Glutamatergic neuron (in vitro differentiated cells): ENCODE measurements at places on chromosomes 16 and 17. TPM values are rescaled to one million over a fixed set of nuclear protein-coding genes. Genes with fewer than 3 reads are reported as not detected.
A peak's percentile ranks its signal among the peaks of the same experiment; 100 is the strongest.

DNA sequence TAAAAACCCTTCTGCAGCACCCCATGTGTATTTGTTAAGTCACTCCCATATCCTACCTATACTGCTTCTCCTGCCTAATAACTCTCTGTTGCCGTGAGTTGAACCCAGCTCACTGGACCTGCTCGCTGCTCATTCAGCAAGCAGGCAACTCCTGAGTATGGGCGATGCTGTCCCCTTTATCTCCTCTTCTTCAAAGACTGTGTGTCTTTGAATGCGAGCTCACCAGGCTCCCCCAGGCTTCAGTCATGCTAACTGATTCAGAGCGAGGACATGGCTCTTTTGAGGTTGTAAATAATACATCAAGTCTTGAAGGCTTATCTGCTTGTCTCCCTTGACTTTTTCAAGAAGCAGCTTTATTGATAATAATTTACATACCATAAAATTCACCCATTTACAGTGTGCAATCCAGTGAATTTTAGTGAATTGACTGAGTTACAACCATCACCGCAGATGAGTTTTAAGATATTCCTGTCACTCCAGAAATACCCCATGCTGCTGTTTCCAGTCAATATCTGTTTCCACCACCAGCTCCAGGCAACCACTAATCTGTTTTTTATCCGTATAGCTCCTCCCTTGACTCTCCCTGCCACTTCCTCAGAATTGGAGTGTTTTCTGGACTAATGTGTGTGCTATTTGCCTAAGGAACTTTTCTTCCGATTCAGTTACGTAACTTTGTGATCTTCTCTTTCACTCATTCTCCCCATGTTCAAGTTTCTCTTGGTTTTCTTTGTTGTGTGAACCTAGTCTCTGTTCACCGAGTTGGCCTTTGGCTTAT, 132.2 kb downstream of the SPECC1 start:
- no peak overlapping the region for H3K27ac ChIP-seq
- no peak for DNase-seq
- peaks cover 4% of the 10 kb centered on the region for H3K27me3 ChIP-seq
- H3K36me3 ChIP-seq, result peaks cover 6% of the 10 kb centered on the region
- no peaks in the 10 kb centered on the region for H3K4me1 ChIP-seq

- no peaks in the 10 kb centered on the region for H3K36me3 ChIP-seq
- peaks cover 14% of the 10 kb centered on the region for H3K4me1 ChIP-seq
- H3K27me3 ChIP-seq, result peaks cover 5% of the 10 kb centered on the region
- H3K27ac ChIP-seq, result no peak overlapping the region
Observed at GRCh38 chr17:67575325-67575724, 142.4 kb upstream of the NOL11 start.

Gene NPIPA5
- total RNA-seq, result 1.2 TPM

Gene HOXB9
- not detected for total RNA-seq

DNA sequence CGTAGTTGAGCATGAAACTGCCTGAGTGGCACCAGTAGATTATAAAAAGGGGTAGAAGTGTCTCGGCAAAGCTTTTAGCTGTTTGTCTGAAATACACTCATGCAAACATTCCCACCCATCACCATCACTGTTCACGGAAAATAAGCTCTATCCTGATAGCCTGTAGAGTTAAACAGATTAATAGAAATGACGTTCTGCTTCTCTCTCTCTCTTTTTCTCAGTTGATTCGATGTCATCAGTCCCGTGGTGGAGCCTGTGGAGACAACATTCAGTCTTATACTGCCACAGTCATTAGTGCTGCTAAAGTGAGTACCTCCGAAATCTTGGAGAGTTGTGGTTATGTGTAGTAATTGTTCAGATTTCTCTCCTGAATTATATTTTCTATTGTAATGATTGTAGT, 224.7 kb downstream of the BCAS3 start:
- H3K27ac ChIP-seq, result no peak overlapping the region
- no peaks in the 10 kb centered on the region for H3K27me3 ChIP-seq
- no peak for DNase-seq

Gene MPV17L
- 0.34 TPM for total RNA-seq

DNA sequence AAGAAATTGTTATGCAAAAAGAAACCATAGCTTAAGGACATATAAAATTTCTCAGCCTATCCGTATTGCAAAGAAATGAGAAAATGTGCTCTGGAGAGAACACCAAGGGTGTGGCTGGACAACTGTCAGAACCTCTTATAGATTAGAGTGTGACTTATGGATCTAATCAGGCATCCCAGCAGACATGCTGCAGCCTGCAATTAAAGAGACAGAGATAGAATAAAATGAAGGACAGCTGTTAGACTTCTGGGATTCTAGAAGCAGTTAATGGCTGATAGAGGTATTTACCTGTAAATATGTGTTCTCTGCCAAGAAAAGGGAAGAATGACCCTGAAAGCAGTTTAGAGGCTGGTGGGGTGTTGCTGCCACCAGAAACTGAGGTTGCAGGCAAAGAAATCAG, 160.1 kb upstream of the KIF2B start:
- H3K36me3 ChIP-seq, result no peaks in the 10 kb centered on the region
- H3K4me3 ChIP-seq, result no peak overlapping the region
- H3K4me1 ChIP-seq, result peaks cover 2% of the 10 kb centered on the region
- no peaks in the 10 kb centered on the region for H3K27me3 ChIP-seq
- DNase-seq, result no peak
- H3K27ac ChIP-seq, result no peak overlapping the region

Gene MSI2
- 141 TPM for total RNA-seq

GRCh38 chr17:613725-614124, 100.9 kb downstream of the VPS53 start:
- H3K27ac ChIP-seq, result peak overlapping the region; percentile 60
- DNase-seq, result no peak

Gene MYL11
- total RNA-seq, result not detected

Gene CD300E
- total RNA-seq, result not detected

GRCh38 chr17:73861543-73861942, 217.3 kb upstream of the SDK2 start:
- H3K4me3 ChIP-seq, result no peak overlapping the region
- H3K4me1 ChIP-seq, result no peaks in the 10 kb centered on the region
- H3K27ac ChIP-seq, result no peak overlapping the region

GRCh38 chr16:86897486-86897885, 319.1 kb downstream of the FOXL1 start:
- peaks cover 2% of the 10 kb centered on the region for H3K4me1 ChIP-seq
- H3K27ac ChIP-seq, result no peak overlapping the region
- H3K27me3 ChIP-seq, result peaks cover 7% of the 10 kb centered on the region
- DNase-seq, result no peak

DNA sequence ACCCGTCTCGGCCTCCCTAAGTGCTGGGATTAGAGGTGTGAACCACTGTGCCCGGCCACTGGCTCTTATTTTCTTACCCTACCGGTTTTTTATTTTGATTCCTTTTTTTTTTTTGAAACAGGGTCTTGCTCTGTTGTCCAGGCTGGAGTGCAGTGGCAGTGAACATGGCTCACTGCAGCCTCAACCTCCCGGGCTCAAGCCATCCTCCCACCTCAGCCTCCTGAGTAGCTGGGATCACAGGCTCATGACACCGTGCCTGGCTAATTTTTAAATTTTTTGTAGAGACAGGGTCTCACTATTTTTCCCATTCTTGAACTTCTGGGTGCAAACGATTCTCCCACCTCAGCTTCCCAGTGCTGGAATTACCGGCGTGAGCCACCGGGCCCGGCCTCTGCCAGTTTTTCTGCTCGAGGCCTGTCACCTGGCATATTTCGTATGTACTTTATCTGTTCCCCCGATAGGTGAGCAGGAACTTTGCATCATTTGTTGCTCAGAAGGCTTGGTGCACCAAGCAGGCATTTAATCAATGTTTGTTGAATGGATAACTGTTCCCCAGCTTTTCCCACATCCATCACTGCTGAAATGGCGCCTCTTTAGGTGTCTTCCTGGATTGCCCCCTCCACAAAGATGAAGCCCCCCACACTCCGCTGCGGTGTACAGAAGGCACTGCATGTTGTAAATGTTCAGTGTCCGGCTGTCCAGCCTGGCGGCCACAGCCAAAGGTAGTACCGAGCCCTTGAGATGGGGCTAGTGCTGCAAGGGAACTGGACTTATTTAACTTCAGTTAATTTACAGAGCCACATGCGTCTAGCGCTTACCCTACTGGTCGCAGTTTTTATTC, 858 bp upstream of the TELO2 start:
- peaks cover 7% of the 10 kb centered on the region for H3K4me1 ChIP-seq
- no peak for DNase-seq

DNA sequence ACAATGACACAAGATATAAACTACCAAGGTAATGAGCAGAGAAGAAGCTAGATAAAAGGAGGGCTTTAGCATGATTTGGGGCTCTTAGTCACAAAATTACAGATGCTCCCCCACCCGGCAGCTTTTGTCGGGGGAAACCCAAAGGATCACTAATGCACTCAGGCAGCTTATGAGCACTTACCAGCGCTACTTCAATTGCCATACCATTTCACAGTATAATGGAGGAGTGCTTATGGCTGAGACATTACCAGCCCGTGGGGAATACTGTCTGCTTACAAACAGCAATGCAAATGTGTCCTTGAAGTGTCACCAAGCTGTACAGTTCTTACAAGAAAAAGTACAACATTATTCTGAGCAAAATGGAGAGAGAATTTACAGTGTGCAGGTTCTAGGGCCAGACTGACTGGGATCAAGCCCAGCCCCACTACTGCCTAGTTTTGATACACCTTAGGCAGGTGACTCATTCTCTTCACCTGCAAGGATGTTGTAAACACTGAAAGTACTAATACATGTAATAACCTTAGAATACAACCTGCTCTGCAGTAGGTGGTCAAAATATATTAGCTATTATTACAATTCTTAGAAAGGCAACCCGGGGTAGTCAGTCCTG, 16.3 kb downstream of the ANKFY1 start:
- H3K4me3 ChIP-seq, result peak overlapping the region; percentile 72
- H3K36me3 ChIP-seq, result no peaks in the 10 kb centered on the region
- DNase-seq, result peak; percentile 67
- peak overlapping the region; percentile 98 for H3K27ac ChIP-seq

GRCh38 chr17:43550754-43551153, 4.6 kb upstream of the ETV4 start:
- DNase-seq, result no peak
- H3K4me1 ChIP-seq, result peaks cover 5% of the 10 kb centered on the region
- no peak overlapping the region for H3K27ac ChIP-seq
- H3K4me3 ChIP-seq, result no peak overlapping the region
- no peaks in the 10 kb centered on the region for H3K36me3 ChIP-seq

Gene VPS9D1
- total RNA-seq, result 19.5 TPM

DNA sequence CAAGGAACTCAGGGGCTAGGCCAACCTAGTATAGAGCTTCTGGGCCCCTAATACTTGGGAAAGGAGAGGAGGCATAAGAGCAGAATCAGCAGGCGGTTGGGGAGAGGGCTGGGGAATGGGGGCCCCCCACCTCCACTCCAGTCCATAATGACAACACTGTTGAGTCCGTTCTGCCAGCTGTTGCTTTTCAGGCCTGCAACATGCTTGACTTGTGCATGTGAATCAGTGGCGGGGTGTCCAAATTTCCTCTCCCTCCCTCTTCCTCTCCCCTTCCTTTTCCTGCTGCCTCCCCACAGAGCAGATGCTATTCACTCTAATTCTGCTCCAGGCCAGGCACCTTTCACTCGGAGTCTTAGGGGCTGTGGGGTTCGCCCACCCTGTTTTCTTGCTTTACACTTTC, 31.7 kb downstream of the SGSM2 start:
- DNase-seq, result no peak
- H3K36me3 ChIP-seq, result no peaks in the 10 kb centered on the region
- H3K4me3 ChIP-seq, result no peak overlapping the region
- H3K4me1 ChIP-seq, result peaks cover 3% of the 10 kb centered on the region

DNA sequence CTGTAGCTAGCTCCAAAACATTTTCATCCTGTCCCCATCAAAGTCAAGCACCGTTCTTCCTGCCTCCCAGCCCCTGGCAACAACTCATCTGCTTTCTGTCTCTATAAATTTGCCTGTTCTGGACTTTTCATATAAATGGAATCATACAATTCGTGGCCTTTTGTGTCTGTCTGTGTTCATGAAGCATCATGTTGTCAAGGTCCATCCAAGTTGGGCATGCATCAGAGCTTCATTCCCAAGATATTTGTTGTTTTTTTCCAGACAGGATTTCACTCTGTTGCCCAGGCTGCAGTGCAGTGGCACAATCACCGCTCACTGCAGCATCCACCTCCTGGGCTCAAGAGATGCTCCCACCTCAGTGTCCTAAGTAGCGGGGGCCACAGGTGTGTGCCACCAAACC, 5.9 kb downstream of the SLC5A10 start:
- DNase-seq, result no peak
- H3K4me3 ChIP-seq, result no peak overlapping the region
- peaks cover 7% of the 10 kb centered on the region for H3K27me3 ChIP-seq
- H3K36me3 ChIP-seq, result no peaks in the 10 kb centered on the region
- peaks cover 9% of the 10 kb centered on the region for H3K4me1 ChIP-seq
- no peak overlapping the region for H3K27ac ChIP-seq

DNA sequence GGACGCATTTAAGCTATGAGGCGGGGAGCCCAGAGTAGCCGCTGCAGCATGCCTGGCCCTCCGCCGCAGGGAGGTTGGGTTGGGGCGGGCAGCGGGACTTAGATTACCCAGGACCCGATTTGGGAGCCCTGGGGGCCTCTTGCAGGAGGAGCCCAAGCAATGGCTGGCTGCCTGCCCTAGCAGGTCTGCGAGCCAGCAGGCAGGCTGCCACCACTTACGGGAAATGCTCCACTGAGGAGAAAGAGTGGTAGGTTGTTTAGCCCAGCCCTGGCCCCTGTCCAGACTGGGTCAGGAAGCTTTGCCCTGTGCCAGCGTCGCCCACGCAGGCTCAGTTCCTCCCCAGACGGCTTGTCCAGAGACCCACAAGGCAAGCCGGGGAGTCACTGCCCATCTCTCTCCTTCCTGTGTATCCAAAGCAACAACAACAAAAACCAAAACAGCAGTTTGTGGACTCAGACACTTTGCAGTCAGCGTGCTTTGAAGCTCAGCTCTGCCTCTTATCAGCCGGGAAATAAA, 10.3 kb upstream of the TVP23A start:
- peaks cover 4% of the 10 kb centered on the region for H3K27me3 ChIP-seq
- no peak overlapping the region for H3K4me3 ChIP-seq
- DNase-seq, result no peak
- H3K36me3 ChIP-seq, result no peaks in the 10 kb centered on the region
- no peak overlapping the region for H3K27ac ChIP-seq

DNA sequence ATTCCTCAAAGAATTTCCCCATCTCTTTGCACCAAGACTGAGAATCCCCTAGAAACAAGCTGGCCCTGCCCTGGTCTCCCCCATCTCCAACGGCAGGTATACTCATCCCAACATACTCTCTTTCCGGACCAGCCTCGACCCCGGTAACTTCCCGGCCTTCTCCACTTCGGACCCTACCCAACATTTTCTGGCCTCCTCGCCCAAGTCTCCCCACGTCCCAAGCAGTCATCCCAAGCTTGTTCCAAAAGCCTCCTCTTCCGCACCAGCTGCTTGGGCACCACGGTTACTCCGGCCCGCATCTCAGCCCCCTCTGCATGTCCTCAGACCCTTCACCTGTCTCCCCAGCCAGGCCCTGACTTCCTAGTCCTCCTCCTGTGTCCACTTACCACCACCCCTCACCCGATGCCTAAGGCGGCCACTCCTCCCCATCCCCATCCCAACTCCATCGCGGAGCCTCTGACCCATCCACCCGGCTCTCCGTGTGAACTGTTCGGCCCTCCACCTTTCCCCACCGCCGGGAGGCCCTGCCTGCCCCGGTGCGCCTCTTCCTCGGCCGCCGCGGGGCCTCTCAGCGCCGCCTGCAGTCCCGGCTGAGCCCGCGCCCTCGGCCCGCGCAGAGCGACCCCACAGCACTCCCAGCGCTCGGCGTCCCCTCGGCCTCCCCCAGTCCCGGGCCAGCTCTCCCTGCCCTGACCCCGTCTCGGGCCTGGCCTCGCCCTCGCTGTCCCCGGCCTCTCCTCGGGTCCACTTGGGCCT, 994 bp downstream of the PITPNA start:
- peaks cover 16% of the 10 kb centered on the region for H3K27me3 ChIP-seq
- H3K36me3 ChIP-seq, result no peaks in the 10 kb centered on the region
- peak overlapping the region; percentile 84 for H3K27ac ChIP-seq
- H3K4me1 ChIP-seq, result peaks cover 15% of the 10 kb centered on the region
- peak overlapping the region; percentile 92 for H3K4me3 ChIP-seq
